AG04449 (cell line): ENCODE measurements at places on chromosomes 1 and 21.

DNA sequence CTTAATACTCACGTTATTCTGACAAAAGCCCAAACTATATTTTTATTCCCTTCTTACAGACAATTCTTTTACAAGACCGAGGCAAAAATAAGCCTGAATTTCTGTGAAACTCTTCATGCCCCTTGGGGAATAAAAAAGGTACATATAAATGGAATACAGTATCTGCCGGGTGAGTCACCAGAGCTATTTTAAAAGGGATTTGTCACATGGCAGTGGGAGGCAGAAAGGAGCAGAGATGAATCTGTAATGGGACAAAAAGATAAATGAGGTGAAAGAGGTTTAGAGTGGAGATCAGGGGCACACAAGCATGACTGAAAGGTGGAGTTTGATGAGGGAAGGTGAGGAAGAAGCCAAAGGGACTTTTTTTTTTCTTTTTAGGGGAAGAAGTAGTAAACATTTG lies 8.8 kb downstream of the XCL1 start:
- DNase-seq, result no peak

- no peak for DNase-seq
Observed at GRCh38 chr1:32888134-32888533, 1.8 kb downstream of the HPCA start.

- DNase-seq, result no peak
Observed at GRCh38 chr1:21763236-21763635, 19.7 kb downstream of the USP48 start.

DNA sequence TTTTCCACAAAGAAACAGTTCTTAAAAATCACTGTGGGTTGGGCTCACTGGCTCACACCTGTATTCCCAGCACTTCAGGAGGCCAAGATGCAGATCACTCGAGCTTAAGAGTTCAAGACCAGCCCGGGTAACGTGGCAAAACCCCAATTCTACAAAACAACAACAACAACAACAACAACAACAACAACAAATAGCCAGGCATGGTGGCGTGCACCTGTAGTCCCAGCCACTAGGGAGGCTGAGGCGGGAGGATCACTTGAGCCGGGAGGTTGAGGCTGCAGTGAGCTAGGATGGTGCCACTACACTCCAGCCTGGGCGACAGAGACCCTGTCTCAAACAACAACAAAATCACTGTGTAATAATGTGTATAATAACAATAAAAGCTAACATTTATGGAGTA lies 40.8 kb downstream of the CDCP2 start:
- no peak for DNase-seq

GRCh38 chr1:169009666-169010065 lies 96.8 kb upstream of the ATP1B1 start:
- DNase-seq, result no peak

DNA sequence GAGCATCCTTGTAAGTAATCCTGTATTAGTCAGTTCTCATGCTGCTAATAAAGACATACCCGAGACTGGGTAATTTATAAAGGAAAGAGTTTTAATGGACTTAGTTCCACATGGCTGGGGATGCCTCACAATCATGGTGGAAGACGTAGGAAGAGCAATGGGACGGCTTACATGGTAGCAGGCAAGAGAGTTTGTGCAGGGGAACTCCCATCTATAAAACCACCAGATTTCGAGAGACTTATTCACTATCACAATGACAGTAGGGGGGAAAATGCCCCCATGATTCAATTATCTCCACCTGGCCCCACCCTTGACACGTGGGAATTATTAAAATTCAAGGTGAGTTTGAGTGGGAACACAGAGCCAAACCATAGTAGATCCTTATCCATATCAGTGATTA lies 124.7 kb downstream of the HIVEP3 start:
- no peak for DNase-seq

GRCh38 chr1:79667848-79668696 lies 661.5 kb upstream of the ADGRL4 start:
- DNase-seq, result no peak

- DNase-seq, result no peak
Observed at GRCh38 chr1:74592580-74593355, 80.4 kb upstream of the LRRC53 start.

- DNase-seq, result peak; percentile 26
Observed at GRCh38 chr1:12251442-12251841, 21.6 kb downstream of the VPS13D start.

- DNase-seq, result no peak
Observed at GRCh38 chr1:91325456-91325855, 79.2 kb downstream of the HFM1 start.

DNA sequence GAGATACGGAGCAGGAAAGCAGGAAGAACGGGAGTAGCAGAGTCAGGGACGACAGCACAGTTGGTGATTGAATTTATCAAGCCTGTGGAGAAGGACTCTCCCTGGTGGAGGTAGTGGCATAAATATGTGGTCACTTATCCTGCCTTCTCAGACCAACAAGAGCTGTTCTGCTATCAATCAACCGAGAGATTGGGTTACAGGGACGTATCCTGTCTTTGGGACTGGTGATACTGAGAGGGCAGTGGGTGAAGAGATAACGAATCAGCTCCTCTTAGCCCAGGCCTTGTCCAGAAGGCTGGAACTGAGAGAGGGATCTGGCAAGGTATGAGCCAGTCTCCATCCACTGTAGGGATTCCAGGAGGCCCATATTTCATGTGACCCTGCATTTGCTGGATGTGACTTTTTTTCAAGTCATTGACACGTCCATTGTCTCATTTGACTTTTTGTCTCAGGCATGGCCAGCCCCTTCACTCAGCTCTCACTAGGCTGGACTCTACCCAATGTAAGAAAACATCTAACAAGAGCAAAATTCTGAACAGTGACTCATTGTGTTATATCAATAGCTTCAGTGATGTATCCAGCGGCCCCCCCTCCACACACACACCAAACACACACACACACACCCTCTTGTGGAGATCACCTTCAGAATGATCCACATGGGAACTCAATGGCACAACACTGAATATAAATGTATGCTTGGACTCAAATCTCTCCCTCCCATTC lies 11.3 kb downstream of the C1orf116 start:
- DNase-seq, result no peak

- no peak for DNase-seq
Observed at GRCh38 chr1:12129624-12130023, 37.2 kb upstream of the TNFRSF1B start.

GRCh38 chr1:42176902-42177519 lies 12.5 kb upstream of the GUCA2A start:
- no peak for DNase-seq

GRCh38 chr1:32770741-32771548 lies 46.2 kb downstream of the YARS1 start:
- no peak for DNase-seq

DNA sequence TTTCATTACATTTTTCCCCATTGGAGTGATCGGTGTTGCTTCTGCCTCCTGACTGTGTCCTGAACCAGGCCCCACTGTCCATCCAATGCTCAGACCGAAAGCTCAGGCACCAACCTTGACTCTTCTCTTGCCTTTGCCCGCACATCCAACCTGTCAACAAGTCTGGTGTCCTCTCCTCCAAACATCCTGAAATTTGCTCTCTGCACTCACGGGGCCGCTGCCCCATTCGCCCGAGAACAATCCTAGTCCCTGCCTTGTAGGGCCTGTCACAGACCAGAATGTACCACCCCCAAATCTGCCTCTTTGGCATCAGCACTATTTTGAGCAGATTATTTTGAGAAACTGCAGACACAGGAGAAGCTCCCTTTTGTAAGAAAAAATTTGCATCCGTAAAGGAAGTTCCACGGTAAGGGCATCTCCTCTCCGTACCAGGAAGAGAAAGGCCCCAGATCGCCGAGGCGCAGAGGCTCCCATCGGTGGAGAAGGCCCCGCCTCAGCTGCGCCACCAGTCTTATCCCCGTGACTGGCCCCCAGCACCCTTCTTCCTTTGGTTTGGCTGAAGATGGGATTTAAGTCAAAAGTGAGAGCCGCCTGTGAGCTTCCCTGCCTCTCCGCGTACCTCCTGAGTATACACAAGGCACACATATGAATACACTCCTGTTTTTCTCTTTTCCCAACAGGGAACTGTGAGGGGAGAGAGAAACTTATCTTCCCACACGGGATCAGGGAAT lies 7.1 kb downstream of the MORN1 start:
- DNase-seq, result no peak

DNA sequence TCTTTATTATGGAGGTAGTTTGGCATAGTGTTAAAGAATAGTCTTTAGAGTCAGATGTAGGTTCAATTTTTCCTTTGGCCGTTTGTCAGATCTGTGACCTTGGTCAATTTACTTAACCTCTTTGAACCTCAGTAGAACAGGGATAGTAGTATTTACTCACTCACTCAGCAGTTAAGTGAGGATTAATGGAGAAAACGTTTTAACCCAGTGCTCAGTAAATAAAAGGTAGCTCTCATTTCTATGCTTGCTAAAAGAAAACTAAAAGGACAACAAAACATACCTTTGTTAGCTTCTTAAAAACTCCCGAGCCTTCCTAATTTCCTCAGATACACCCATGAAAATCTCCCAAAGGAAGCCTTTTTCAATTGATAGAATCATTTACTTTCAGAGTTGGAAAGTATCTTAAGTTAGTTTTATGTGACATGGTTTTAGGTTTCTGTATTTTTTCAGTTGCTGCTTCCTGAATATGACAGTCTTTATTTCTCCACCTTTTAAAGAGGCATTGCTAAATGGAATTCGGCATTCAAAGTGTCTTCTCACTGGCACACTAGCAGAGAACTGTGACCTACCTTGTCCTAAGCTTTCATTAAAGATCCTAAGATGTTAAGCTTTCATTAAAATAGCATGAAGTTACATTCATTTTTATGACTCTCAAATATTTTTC lies 7.8 kb downstream of the ABCD3 start:
- no peak for DNase-seq

- DNase-seq, result no peak
Observed at GRCh38 chr1:33323663-33324477, 3.0 kb upstream of the A3GALT2 start.

GRCh38 chr1:222043444-222044292 lies 301.8 kb upstream of the DUSP10 start:
- peak; percentile 97 for DNase-seq

DNA sequence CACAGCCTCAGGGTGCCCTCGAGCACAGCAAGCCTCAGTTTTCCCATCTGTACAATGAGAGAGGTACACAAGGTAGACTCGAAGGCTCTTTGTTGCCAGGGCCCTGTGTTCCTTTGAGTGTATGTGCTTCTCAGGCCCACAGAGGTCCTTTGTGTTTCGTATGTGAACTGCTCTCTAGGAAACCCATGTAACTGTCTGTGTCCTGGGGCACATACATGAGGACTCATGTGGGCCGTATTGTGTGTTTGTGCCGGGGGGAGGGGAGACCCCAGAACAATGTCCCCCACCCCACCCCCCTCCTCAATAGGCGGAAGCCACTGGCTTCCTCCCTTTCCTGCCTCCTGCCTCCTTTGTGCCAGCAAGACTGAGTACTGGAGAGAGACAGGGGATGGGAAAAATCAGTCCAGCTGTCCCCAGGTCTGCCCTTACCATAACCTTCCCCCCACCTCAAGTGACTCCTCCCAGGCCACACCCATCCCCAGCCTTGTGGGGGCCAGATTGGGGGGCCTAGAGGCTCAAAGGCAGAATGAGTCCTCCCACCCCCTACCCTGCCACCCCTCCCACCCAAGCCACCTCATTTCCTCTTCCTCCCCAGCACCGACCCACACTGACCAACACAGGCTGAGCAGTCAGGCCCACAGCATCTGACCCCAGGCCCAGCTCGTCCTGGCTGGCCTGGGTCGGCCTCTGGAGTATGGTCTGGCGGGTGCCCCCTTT lies at the start of gene TIE1:
Gene TIE1, plus strand, starts transcription at position 605 of the 717 bp plus-strand sequence. Its CDS starts 90 bp downstream, at position 695.
- no peak for DNase-seq

GRCh38 chr1:221532071-221532773 lies 209.7 kb downstream of the DUSP10 start:
- no peak for DNase-seq

GRCh38 chr1:13228343-13228781 lies 2.4 kb upstream of the PRAMEF18 start:
- DNase-seq, result no peak
